ENCODE measurements at places on chromosomes 2 and 18.

DNA sequence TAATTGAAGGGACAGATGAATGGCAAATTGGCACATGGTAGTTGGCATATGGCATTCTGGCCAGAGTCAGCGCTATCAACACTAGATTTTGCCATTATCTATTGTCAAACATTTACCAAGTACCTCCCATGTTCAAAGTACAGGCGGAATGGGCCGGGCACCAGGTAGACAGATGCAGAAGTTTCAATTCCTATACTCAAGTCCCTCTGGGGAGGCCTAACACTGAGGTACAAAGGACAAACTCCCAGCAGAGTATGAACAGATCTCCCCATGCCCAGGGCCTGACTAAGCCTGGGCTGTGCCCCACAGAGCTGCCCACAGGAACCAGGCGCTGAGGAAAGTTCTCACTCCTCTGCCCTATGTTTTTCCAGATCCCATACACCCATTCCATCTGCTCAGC lies 257.5 kb upstream of the KLHL29 start:
- no peak for DNase-seq

- no peak for DNase-seq
Observed at GRCh38 chr18:50644807-50645206, 84.9 kb downstream of the MAPK4 start.

- DNase-seq, result no peak
Observed at GRCh38 chr2:20175267-20175666, 49.7 kb downstream of the SDC1 start.

GRCh38 chr2:226641008-226641407 lies 158.6 kb downstream of the IRS1 start:
- DNase-seq, result no peak

DNA sequence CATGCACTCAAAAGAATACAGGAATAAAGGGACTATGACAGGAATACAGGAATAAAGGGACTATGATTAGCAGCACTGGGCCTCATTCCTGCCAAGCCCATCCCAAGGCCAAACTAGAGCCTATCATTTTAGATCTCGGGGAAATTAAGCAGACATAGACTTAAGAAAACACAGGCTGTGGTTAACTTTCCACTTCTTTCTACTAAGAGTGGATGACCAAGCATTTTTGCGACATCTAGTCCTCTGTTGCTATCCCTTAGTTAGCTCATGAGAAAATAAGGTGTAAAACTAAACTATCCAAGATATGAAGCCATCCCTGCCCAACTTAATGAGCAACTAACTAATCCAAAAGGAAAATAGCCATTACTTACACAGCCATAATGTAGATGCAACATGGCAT lies 5.9 kb downstream of the LYPD1 start:
- no peak for DNase-seq

- no peak for DNase-seq
Observed at GRCh38 chr2:19114754-19115231, 243.6 kb downstream of the OSR1 start.

- no peak for DNase-seq
Observed at GRCh38 chr2:235966396-235966795, 201.8 kb downstream of the GBX2 start.

- no peak for DNase-seq
Observed at GRCh38 chr2:205582366-205582765, 99.9 kb upstream of the NRP2 start.

- peak; percentile 83 for DNase-seq
Observed at GRCh38 chr2:73112913-73113854, at the start of gene RAB11FIP5. TSS of gene RAB11FIP5 (minus strand) at chr2:73112948. CDS start at chr2:73112777, 171 bp downstream.

DNA sequence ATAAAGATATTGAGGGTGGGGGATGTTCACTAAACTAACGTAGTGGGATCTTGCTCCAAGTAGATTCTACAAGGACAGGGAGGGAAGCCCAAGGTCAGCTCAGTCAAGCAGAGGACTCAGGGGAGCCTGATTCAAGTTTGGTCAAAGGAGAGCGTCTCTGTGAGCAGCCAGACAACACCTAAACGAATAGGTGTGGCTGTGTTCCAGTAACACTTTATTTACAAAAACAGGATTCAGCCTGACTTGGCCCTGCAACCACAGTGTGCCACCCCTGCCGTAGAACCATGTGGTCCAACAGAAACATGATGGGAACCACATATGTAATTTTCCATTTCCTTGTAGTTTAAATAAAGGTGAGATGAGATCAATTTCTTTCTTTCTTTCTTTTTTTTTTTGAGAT lies 18.1 kb upstream of the FZD5 start:
- no peak for DNase-seq

DNA sequence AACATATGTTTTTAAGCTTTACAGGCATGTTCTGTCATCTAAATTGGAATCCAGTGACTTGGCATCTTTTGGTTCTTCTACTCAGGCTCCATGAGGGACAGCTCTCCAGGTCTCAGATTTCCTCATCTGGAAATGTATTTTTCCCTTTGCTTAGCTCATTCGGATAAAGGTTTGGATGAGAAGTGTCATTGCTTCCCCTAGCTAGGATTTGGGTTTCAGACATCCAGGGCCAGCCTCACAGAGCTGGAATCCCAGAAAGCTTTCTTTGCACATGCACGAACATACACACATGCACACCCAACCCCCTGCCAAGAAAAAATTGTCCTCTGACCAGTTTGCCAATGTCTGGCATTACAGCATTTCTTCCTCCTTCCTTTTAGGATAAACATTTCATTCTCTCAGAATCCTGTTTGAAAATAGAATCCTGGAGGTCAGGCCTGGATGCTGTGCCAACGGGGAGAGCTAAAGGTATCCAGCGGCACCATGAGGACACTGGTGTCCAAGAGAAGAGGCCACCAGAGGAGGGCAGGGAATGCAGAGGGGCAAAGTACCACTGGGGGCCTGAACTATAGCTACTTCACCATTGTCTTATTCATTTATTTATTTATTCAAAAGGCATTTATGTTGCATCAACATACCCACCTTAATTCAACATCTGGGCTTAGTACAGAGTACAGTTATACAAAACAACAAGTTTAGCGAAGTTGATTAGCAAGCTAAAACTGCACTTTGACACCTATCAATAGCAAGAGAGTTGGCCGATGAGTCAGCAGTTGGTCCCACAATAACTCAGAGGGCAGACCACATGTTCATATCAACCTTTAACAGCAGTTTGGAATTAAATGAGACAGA lies 97.9 kb upstream of the ATL2 start:
- peak; percentile 20 for DNase-seq

DNA sequence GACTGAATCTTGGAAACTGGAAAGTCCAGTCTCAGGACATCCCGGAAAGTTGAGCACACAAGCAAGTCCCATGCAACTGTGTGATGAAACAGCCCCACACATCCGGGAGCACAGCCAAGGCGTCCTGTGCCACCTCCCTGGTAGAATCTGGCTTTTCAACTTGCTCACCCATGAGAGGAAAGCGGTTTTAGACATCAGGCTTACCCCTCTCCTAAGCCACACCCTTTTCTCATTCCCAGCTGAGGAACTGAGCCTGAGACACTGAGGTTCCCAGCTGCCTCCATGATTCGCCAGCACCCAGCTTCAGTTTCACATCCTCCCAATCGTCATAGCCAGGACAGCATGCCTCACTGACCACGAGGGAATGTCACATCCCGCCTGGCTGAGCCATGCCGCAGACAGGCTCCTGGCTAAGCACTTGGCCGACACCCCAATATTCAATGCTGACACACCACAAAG lies 60.3 kb downstream of the STEAP3 start:
- DNase-seq, result no peak

DNA sequence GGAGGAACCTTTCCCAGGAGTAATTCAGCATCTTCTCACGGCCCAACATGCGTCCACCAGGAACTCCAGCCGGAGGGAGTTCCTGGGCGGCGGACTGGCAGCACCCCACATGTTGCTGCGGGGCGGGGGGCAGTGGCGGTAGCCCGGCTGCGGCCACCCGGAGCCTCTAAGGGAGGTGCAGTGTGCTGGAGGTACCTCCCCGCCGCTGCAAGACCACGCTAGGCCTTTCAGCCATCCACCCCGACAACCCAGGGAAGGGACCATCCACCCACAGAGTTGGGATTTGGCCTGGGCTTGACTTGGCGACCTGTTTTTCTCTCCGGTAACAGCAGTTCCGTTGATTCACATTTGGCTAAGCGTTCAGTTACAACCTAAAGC lies 625 bp downstream of the LYPD6 start:
- DNase-seq, result no peak

GRCh38 chr2:176521878-176522670 lies 252.8 kb downstream of the MTX2 start:
- no peak for DNase-seq

DNA sequence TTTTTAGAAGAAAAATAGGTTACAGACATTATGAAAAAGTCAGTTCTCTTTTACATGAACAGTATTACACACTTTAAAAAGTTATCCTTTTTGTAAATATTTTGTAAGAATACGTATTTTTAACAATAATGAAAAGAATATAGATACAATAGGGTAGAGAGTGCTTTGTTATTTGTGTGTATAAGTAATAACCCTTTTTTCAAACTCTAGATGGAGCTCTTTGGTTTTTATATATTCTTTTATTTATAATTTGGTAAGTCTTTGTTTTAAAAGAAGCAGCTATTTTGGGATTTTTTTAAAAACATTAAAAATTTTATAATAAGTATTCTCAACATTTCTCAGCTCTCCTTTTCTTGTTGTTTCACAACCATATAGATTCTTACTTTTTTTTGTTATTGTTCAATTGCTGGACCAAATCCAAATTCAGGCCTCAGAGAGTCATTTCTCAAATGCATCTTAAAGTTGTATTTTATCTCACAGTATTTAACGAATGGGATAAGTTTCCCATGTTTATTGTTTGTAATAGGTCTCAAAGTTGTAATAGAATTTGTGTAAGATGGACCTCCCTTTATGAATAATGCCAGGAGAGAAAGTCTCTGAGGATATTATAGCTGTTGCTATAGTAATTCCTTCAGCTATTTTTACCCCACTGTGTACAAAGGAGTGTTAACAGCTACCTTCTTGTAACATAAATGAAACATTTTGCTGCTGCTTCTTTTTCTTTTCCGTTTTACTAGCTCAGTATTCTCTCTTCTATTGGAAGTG lies 46.4 kb downstream of the ACYP2 start:
- DNase-seq, result no peak

GRCh38 chr2:192069417-192069816 lies 125.3 kb downstream of the TMEFF2 start:
- DNase-seq, result no peak

DNA sequence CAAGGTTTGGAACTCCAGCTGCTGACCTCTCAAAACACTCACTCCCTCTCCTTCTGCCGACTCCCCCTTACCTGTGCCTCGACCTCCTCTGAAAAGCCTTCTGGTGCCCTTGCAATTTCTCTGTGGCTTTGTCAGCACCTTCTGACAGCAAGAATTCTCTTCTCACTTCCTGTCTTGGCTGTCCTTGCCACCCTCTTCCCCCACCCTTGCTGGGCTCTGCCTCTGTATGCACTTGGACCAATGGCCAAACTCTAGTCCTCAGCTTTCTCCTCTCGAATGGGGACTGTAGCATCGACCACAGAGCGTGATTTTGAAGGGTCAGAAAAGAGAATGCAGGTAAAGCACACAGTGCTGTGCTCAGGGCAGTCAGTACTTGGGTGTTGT lies 99.0 kb downstream of the HS1BP3 start:
- no peak for DNase-seq

DNA sequence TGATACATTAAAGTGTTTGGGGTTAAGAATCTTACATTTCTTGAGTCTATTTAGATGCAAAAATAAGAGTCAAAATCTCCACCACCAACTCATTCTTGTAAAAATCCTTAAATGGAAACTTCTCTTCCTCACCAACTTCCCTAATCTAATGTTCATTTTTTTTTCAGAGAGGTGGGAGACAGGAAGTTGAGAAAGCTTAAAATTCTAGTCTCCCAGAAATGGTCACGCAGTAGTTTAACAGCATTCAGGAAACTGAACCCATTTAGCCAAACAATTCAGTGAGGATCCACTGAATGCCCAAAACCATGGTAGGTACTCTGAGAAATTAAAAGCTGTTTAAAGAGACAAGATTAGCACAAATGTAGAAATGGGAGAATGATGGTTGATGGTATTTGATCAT lies 69.0 kb downstream of the TXNL1 start:
- DNase-seq, result no peak

DNA sequence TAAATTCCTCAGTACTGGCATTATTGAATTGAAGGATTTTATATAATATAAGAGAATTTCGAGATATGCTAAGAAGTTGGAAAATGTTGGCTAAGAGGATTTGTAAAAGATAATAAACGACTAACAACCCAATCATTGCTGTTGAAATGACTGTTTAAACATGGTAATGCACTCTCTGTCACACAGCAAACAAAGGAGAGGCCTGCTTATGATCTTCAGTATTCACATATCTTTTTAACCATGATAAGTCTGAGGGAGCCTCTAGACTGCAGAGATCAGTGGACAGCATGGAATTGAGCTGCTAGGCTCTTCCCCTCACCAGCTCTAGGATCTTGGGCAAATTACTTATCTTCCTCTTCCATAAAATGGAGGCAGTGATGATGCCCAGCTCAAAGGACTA lies 2.7 kb downstream of the KCTD18 start:
- no peak for DNase-seq

DNA sequence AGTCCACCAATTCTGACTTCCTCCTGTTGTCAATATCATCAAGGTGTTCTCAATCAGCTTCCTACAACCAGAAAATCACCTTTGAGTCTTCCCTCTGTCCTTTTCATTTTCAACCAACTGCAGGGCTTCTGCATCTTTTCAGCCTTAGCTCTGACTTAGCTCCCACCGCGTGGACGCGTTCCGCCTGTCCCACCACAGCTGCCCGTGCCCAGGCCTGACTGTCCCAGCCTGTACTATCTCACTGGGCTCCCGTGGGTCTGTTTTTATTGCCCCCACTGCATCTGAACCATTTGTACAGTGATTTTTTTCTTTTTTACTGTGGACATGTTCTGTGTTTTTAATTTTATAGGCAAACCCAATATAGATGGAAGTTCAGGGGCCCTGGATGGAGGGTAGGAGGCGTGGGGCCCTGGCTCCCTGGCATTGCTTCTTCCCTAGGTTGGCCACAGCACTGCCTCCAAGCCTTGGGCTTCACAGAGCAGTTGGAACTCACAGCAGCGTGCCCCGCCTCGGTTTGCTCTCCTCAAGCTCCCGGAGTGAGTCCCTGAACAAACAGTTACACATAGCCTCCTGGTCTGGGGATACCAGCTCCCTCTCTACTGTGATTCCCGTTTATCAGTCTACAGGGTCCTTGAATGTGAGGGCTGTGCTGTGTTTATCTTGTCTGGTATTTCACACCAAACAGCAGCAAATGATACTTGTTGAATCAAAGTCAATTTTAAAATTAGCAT lies 280.6 kb upstream of the PXDN start:
- no peak for DNase-seq

DNA sequence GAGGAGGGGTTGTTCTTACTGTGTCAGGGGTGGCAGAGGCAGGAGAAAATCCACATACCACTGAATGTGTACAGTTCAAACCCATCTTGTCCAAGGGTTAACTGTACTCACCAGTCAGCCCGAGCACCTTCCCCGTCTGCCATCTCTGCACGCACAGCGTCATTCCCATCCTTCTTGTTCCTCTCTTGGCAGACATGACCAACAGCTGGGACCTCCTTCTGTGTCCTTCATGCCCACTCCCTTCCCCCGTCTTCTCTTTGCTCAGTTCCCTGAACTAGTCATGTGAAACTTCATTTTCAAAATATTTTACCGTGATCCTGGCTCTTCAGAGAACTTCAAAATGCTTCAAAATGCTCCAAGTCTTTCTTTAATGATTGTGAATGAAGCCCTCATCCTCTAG lies 92.0 kb downstream of the FARSB start:
- no peak for DNase-seq

GRCh38 chr2:136666-137065 lies 90.4 kb upstream of the FAM110C start:
- no peak for DNase-seq

GRCh38 chr2:48397846-48398245 lies 132.1 kb upstream of the STON1 start:
- no peak for DNase-seq

GRCh38 chr2:68789603-68790002 lies 55.0 kb downstream of the ARHGAP25 start:
- DNase-seq, result peak; percentile 51

Measured in stimulated activated CD4-positive, alpha-beta T cell treated with anti-CD3 and anti-CD28 coated beads, Interleukin-2, amount 100 ng/mL, for 24 hours (primary cell).